ENCODE measurements at places on chromosomes 3 and 15.

DNA sequence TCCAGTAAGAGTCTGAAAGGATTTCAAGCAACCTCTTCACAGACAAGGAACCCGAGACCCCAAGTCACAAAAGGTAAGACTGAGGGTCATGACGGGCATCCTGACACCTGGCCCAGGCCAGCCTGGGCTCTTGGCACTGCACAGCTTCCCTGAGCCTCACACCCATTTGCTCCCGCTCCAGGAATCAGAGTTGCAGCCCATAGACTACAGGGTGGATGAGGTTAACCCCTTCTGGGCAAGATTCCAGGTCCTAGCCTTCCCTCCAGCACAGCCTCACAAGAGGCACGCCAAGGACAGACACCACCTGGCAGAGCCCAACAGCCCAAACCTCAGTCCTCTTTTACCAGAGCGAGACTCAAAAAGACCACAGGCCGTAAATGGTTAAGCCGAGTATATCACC is 36.2 kb downstream of the RBPMS2 start:
- no peak for DNase-seq

- no peak for DNase-seq
Observed at GRCh38 chr15:57591237-57591821, 375 bp upstream of the MYZAP start.

GRCh38 chr3:160154596-160154995 is 70.6 kb upstream of the C3orf80 start:
- DNase-seq = no peak

GRCh38 chr3:129605203-129605921 is 1.1 kb downstream of the PLXND1 start:
- DNase-seq = no peak

DNA sequence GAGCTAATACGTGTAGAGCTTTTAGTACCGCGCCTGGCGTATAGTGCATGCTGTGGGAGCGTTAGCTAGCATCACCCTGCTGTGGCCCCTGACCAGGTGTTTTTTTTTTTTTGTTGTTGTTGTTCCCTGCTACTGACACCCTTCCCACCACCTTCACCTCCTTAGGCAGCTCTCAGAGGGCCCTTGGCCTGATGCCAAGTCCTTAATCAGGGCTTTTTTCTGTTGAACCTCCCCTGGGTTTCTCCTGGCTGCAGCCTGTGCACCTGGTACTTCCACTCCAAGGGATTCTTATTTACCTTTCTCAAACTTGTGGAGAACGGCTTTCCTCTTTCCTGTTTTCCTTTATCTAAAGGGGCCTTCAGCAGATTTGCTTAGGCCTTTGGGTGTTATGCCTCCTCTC is 53.3 kb downstream of the SLC7A14 start:
- no peak for DNase-seq

GRCh38 chr3:123401836-123402530 is 46.9 kb downstream of the ADCY5 start:
- no peak for DNase-seq

GRCh38 chr3:42714171-42714852 is 11.7 kb upstream of the HHATL start:
- DNase-seq = no peak
